ENCODE measurements at places on chromosomes 1 and 21.

DNA sequence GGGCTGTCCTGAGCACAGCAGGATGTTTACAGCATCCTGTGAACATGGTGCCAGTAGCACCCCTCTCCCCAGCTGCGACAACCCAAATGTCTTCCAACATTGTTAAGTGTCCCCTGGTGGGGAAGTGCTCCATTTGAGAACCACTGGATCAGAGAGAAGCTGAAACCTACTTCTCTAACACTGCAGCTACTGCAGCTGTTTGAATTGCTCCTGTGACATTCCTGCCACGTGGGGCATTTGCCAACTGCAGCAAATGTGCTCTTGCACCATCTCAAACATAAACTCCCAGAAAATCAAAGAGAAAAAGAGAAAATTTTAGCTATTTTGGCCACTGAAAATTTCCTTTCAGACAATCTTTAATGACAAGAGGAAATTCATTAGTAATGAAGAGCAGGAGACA lies 11.0 kb downstream of the SLC2A5 start:
- no peak for DNase-seq

DNA sequence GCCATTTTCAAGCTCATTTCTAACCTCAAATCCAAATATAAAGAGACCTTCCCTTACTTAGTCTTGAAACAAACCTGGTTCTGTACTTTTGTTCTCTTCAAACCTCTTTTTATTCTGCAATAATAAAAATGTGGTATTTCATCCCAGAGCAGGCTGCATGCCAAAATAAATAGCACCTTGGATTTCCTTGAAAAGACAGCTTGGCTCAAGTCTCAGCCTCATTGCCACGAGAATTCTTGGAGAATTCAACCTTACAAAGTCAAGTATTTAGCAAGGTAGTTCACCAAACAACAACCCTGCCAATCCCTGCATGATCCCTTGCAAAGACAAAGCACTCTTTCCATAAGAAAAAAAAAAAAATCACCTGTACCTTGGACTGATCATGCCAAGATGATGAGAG lies 33.8 kb downstream of the KANK4 start:
- DNase-seq = no peak

GRCh38 chr1:205351984-205352713 lies 4.6 kb downstream of the KLHDC8A start:
- DNase-seq = no peak

GRCh38 chr21:31310750-31311149 lies 33.3 kb downstream of the TIAM1 start:
- no peak for DNase-seq

DNA sequence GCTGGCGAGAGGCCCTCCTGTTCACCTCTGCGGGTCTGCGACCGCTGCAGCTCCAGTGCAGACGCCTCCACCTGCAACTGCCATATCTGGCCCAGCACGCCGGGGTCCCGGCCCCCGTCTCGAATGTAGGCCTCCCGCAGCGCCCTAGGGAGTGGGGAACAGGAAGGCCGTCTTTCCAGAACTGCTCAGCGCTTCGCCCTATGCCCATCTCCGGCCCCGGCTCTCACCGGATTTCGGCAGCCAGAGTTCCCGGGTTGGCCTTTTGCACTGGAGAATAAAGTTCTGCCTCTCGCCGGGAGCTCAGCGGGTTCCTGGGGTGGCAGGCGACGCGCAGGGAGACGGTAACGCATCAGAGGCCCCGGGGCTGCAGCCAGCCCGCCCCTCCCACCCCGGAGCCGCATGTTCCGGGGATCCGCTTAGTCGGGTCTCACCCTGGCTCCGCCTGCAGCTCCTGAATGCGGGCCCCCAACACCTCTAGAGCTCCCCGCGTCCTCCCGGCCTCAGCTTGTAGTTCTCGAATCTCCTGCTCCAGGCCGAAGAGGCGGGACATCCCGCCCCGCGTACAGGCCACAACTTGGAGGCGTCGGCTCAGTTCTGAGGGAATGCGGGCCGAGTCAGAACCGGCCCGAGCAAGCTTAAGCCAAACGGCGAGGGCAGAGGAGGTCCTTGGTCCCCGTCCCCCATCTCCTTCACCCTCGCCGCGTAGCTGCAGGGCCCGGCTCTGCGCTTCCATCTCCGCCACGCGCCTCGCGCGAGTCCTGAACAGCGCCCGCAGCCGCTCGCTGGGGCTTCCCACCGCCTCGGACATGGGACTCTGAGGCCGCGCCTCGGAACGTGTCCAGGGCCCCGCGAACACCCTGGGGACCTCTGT lies 1.1 kb downstream of the CCDC17 start:
- peak; percentile 10 for DNase-seq

GRCh38 chr1:60847391-60847790 lies 235.0 kb upstream of the NFIA start:
- DNase-seq = no peak

DNA sequence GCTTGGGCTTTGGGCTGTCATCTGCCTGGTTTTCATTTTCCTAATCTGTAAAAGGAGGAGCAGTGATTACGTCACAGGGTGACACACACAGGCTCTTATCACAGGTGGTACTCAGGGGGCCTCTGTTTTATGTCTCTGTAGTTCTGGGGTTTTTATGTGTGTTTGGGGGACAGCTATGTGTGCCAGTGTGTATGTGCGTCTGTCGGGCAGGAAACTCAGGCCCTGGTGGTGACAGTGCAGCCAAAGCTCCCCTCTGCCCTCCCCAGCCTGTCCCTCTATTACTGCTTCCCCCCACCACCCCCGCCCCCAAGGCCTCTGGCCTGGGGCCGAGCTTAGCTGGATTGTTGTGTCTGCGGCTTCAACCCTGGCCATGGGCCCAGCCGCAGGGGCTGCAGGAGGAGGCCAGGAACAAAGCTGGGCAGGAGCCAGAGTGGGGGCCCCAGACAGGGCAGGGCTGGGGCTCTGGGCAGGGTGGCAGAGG lies 13.3 kb downstream of the MFAP2 start:
- no peak for DNase-seq

DNA sequence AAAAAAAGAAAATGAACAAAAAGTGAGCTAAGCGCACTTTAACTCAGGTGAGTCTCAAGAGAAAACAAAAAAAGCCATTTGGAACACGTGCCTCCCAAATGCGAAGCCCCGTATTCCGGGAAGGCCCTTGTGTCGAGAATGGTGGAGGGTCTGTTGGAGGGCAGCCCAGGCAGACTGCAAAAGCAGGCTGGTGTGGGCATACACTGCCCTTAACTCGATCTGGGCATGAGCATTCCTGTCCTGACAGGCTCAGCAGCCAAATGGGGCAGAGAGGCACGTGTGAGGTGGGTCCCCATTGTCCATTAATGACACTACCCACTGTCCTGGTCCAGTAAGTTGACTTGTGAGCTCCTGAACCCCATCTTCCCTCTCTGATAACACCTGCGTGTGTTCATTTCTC lies 57.7 kb downstream of the EVA1C start:
- DNase-seq = no peak

DNA sequence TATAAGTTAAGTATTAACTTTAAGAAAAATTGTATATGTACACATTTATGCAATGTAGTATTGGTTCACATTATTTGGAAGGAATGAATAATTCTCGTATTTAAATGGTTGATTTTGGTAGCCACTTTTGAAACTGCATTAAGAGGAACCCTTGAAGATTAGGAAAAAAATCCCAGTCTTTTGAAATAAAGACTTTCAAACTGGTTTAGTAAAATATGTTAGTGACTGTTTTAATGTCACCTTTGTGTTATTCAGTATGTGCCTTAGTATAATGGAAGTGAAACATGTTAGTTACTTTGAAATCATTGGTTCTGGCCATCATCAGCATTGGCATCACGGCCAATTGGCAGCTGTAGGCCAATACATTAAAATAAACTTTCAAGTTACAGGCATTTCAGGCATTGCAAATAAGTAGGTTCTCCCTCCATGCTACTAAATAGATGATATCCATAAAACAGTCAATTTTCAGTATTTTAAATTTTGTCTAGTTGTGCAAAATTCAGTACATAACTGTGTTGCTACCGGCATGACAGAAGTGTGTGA lies 4.4 kb downstream of the MIER1 start:
- no peak for DNase-seq

DNA sequence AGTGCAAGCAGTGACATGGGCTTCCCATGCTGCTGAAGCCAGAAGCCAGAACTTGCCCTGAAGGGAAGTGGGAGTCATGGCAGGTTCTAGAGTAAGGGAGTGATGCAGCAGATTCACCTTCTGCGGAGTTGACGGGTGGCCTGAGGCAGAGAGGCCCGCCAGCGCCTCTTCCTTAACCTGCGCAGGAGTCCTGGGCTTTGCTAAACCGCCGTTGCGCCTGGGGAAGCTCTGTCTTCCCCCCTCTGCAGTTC lies 67.3 kb downstream of the OBSCN start:
- DNase-seq = no peak

GRCh38 chr1:11784993-11785769 lies 20.6 kb downstream of the MTHFR start:
- DNase-seq = no peak

GRCh38 chr1:101259744-101260148 lies 22.9 kb downstream of the S1PR1 start:
- DNase-seq = no peak

DNA sequence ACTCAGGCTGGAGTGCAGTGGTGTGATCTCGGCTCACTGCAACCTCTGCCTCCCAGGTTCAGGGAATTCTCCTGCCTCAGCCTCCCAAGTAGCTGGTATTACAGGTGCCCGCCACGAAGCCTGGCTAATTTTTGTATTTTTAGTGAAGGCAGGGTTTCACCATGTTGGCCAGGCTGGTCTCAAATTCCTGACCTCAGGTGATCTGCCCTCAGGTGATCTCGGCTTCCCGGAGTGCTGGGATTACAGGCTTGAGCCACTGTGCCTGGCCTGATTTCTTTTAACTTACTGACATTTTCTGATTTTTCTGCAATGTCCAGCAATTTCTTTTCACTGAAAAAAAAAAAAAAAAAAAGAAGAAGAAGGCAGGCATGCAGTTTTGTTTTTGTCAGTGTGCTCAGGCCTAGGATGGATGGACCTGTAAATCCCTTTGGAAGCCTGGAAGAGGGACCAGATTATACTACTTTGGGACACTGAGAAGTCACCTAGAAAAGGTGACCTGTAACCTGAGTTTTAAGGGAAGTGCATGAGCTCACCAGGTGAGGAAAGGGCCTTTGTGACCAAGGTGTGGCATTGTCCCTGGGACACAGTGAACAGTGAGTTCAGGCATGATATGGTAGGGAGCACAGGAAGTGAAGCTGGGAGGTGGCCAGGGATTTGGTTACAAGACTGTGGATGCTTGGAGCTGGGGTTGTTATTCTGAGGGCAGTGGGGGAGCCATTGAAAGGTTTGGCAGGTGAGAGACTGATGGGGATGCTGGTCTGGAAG lies 2.7 kb upstream of the TMEM61 start:
- DNase-seq = no peak

- DNase-seq = no peak
These were observed 71.8 kb downstream of the PBX1 start for GRCh38 chr1:164630626-164631396.

GRCh38 chr1:8679929-8680663 lies 137.3 kb downstream of the RERE start:
- DNase-seq = no peak

DNA sequence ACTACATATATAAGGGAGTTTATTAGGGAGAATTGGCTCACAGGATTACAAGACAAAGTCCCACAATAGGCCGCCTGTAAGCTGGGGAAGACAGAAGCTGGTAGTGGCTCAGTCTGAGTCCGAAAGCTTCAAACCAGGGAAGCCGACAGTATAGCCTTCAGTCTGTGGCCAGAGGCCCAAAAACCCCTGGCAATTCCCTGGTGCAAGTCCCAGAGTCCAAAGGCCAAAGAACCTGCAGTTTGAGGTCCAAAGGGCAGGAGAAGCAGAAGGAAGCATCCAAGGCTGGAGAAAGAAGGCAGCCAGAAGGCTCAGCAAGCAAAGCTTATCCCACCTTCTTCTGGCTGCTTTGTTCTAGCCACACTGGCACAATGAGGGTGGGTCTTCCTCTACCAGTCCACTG lies 13.9 kb downstream of the TTLL7 start:
- no peak for DNase-seq

GRCh38 chr1:2834741-2835564 lies 33.5 kb upstream of the TTC34 start:
- no peak for DNase-seq

DNA sequence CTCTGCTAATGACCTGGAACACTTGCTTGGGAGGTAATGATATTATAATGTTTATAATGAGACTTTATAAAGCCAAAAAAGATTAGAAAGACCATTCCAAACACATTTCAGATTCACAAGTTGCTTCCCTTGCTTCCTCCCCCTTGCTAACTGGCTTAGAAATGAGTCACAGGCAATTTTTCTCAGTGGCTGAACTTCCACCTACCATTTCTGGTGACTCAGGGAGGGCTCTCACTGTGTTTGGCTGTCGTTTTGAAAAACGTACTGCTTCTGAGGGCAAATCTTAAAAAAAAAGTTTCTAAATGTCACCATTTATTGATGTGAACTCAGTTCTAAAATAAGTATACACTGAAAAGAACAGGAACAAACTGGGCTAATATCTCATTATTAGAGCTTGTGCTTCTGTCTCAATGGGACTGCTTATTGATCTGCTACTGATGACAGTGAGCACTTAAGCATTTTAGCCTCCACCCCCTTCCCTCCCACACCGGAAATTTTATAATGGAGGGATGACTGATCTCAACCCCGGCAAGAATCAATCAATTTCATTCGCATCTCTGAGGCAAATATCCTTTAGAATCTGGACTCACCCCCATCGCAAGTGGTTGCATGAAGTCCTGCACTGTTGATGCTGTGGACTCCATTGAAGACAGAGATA lies 278.3 kb downstream of the KCTD3 start:
- no peak for DNase-seq

- peak; percentile 37 for DNase-seq
These were observed 541 bp downstream of the USP48 start for GRCh38 chr1:21782349-21782867.

DNA sequence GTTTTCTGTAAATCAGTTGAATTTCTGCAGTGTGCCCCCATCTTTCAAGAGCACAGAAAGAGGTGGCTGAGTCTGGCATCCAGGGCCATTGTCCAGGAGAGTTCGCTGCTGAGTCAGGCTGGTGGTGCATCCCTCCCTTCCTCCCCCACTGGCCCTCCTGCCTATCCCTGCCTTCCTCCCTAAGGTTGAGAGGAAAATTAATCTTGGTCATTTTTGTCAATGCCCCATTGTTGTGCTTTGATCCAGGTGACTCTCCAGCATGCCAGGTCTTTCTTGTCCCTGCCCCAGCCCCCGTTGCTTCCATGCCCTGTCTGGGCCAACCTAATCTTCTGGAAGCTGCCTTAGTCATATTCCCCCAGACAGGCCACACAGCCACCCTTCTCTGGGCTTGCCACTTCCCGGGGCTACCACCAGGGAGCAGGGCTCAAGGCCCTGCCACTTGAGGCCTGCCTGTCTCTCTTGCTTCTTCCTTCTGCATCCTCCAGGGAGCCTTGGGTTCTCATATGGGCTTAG lies 26.6 kb downstream of the PROK1 start:
- DNase-seq = no peak

DNA sequence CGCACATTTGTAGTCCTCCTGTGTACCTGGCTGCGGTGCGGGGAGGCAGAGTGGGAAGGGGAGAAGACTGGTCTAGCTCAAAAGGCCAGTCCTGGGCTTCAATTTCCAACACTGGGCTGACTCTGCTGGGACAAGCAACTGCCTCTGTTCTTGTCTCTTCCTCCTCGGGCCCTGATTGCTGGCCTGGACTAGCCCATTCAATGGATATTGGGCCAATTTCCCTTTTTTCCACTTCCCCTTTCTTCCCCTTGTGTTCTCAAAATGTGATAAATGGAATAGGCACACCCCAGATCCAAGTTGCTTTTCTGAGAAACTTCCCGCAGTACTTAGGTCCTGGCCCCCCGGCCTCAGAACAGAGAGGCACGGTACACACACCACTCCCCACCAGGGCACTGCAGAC lies 48.2 kb downstream of the SPSB1 start:
- DNase-seq = no peak

- no peak for DNase-seq
These were observed 75.9 kb upstream of the SAMD13 start for GRCh38 chr1:84225646-84226045.
